ENCODE measurements at places on chromosomes 2 and 18.

- peak; percentile 25 for DNase-seq
Measured at GRCh38 chr2:16664052-16664731, 1.4 kb downstream of the CYRIA start.

DNA sequence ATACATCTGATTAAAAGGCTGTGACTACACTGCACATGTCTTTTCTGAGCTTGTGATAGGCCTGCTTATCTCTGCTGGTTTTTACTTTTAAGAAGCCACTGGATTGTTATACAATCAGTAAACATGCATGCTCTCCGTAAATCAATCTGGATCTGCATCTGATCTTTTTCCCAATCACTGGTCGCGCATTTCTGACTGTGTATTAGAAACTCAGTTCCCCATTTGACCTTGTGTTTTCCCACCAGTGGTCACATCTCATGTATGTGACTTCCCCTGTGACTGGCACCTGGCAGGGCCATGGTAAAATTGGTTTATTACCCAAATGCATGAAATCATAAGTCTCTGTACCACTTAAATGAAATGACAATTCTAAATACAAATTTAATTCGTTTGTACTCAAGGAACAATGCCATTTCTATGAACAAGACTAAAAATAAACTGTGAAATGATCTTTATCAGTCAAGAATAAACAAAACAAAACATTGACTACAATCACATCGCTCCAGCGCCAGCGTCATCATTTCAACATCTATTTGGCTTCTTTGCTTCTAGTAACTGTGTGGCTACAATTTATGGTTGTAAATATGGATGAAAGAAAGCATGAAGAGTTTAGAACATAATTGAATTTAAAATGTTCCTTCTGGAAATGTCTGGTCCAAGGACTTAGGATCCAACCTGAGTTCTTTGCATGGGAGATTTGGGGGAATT is 396.6 kb upstream of the TRIB2 start:
- DNase-seq = no peak

DNA sequence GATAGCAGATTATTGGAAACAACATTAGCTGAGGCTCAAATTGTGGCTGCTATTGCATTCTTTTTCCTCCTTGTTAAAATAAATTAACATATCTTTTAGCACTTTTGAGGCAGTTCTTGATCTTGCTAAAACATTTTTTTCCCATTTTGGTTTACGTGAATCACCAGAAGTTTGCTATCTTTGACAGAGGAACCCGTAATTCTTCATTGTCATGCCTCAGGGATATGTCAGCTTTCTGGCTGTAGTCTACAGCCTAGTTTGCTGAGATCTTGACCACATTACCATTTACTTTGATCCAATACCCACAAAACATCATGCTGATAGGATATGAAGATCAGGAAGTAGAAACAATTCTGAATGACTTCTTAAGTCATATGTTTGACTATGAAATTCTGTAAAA is 25.1 kb upstream of the FANCL start:
- DNase-seq = no peak

GRCh38 chr2:239396881-239397681 is 3.7 kb downstream of the HDAC4 start:
- DNase-seq = peak; percentile 27

DNA sequence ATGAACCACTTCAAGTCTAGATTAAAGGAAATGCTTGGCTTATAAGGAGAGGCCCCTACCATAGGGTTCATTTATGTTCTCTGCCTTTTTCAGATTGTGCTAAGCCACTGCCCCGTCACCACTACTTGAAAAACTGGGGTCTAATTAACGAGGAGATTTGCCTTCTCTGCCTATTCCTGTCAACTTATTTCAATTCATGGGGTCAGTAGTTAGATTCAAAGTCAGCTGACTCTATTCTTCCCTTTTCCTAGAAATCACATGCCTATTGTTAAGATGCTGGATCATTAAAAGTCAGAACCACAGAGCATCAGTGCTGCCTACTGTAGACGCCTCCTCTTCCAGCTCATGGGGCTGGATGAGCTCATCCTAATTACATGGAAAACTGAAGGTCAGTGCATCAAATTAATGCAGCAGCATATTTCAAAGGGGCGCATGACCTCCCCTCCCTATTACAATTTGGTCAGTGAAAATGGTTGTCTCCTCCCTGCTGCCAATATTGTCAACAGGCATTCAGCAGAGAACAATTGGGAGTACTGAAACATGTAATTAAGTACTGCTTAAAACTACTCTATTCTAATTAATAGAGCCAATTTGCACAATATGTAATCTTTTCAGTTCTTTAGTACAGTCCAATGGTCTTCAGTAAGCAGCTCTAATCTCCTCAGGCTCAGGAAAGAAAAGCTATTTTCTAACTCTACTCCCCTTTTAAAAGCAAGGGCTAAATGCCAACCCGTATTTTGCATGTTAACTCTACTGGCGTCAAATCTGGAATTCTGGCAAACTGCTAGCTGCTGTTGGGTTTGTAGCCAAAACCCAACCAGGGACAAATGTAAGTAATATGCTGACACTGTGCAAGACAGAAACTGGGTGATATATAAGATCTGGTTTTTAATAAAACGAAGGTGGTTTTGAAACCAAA is 117.4 kb upstream of the ITGB6 start:
- no peak for DNase-seq

- peak; percentile 7 for DNase-seq
Measured at GRCh38 chr2:77521931-77522470, at the start of gene LRRTM4. Gene LRRTM4, minus strand, starts transcription at chr2:77522376.

DNA sequence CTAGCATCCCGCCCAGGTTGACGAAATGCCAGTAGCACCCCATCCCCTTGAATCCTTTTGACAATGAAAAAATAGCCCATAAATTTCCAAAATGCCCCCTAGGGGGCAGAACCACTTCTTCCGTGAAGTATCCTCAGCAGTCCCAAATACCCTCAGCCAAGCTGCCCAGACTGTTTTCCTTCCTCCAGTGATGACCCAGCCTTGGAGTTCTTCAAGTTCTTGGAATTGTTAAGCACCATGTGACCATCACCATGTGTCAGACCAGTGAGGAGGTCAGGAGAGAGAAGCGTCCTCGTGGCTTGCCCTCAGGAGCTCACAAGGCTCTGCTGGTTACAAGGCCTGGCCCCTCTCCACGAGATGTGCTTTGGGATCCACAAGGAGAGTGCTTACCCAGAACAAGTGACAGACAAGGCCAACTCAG is 1.4 kb upstream of the SLC23A3 start:
- no peak for DNase-seq

DNA sequence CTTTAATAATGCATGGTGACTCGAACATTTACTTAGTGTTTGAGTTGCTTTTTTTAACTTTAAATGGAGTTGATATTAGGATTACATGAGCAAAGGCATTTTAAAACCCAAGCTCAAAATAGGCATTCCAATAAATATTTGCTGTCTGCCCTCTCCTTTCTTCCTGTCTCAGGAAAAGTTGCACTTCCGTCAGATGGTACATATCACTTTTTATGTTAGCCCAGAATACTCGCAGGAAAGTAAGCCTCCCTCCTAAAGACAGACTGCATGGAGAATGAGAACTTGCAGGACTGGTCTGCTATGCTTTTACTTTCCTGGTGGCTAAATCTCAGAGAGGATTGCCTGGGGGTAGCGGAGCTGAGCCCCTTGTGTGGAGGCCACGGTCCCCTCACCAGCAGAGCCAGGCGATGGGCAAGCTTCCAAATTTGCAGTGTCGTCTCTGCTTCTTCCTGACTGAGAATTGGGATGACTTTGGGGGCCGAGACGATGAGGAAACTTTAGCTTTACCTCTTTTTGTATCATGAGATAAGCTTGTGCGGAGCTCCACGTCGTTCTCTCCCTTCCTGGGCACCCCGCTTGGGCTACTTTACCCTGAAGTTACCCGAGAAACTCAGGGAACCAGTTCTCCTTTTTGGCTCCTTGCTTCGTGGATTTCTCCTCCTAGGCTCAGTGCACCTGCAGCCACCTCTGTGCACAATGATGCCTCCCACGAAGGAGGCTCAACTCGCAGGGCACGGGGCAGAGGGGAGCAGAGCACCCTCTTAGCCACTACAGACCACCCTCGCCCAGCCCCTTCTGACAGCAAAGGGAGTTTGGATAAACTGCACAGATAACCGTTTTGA is 223.3 kb downstream of the SH3RF3 start:
- no peak for DNase-seq

DNA sequence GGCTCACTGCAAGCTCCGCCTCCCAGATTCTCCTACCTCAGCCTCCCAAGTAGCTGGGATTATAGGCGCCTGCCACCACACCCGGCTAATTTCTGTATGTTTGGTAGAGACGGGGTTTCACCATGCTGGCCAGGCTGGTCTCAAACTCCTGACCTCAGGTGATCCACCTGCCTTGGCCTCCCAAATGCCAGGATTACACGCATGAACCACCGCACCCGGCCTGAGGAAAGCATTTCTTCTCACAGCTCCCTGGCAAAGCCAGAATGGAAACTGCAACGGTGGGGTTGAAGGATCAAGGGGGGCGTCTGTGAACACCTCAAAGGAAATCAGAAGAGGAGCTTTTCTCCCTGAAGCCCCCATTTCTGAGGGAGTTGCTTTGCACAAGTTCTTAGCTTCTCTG is 11.2 kb upstream of the TEX51 start:
- no peak for DNase-seq

- no peak for DNase-seq
Measured at GRCh38 chr2:168926621-168927386, 25.7 kb downstream of the G6PC2 start.

DNA sequence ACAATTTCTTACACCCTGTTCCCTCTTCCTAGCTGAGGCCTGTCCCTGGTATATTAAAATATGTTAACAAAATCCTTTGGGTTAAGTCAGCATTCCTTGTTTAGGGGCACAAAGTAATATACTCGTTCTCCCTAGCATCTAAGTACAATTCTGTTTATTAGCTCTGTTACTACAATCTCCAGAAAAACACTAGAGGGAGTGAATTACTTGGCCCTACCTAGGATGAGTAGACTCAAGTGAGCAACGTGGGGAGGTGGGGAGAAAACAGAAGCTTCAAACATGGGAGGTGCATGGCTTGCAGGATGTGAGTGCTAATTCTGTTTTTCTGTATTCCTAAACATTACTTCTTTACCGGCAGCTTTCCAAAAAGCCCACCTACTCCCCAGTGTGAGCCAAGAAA is 89.7 kb downstream of the FSIP2 start:
- DNase-seq = no peak

DNA sequence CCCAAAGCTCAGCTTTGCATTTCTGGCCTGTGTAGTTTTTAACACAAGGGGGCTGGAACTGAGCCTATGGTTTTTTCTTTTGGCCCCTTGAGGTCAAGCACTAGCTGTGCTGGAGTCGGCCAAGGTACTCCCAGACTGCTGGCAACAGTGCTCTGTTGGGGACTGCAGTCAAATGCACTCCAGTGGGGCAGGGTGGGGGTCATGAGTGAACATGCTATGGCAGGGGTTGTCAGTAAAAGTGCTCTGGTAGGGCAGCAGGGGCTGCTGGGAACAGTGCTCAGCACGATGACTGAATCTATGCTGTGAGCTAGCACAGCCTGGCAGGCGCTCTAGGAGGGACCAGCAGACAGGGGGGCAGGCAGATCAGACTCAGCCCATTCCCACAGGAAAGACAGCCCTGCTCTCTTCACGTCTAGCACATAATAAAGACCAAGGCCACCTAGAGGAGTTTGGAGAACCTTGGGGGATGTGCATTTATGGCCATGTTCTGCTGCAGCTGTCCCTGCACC is 55.0 kb upstream of the CERS6 start:
- no peak for DNase-seq

DNA sequence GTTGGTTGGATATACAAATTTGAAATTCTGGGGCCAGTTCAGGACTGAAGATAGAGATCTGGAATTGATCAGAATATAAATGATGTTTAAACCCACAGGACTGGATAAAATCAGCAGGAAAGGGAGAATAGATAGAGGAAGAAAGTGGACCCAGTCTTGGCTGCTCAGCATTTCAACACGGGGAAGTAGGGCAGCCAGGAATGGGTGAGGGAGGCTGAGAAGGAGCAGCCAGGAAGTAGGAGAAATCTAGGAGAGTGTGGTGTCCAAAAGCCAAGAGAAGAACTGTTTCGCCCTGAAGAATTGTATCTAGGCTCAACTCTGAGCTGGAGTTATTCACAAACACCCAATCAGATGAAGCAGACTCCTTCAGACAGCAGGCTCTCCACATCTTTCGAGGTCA is 197.9 kb downstream of the CDCA7 start:
- DNase-seq = no peak

DNA sequence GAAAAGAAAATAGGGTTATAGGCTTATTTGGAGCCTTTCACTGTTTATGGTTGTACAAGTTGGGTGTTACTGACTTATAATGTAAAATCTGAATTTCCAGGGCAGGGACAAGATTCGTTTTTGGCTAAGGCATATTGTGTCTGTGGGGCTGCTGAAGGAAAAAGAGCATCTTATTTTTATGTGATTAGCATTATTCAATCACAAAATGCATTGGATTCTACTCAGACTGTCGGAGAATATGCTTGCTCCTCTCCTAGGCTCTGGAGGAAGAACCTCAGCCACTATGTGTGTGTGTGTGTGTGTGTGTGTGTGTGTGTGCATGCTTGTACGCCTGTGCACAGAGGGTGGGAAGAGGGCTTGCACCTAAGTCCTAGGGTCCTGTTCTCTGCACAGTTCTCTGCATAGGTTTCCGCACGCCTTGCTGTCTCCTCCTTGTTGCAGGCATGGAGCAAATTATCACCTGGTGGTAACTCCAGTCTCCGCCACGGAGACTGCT is 44.3 kb downstream of the AGAP1 start:
- no peak for DNase-seq

DNA sequence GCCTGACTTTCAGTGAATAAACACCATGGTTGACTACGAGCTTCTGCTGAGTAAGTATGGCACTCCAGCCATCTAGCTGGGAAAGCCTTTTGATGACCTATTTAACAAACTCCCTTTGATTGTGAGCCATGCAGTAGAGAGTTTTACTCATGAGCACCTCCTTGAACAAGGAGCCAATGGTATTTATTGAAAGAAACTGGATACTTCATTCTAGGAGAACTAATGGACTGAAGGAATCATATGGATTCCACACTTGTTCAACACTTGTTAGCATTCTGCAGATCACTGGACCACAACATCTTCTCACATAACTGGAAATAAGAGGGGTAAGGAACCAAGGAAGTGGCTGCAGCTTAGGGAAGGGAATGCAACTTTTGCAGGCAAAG is 320.9 kb upstream of the ETAA1 start:
- no peak for DNase-seq

DNA sequence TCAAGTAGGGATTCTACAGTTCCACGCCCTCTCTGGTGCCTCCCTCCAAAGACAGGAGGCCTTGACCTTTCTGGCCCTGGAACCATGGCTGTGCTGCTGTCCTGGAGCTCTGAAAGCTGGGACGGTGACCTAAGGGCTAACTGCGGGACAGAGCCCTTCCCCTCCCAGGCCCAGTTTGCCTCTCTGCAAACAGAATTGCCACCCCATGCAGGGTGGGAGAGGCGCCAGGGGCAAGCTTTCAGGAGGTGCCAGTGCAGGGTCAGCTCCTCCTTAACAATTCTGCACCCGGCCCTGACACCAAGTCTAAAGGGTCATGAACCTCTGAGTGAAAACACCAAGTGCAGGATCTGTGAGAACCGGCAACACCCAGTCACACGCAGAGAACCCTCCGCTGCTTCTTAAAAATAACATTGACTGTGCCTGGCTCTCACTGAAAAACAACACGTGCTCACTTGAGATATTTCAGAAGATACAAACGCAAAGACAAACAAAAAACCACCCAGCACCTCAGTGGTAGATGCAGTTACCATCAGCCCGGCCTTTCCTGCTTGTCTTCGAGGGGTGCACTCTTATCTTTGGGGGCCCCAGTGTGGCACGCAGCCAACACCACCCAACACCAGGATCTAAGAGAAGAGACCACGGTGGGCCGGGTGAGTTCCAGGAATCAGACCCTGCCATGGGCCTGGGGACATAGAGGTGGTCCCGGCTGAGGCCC is 1.1 kb upstream of the SNED1 start:
- no peak for DNase-seq

- DNase-seq = no peak
Measured at GRCh38 chr2:150145299-150145692, 342.2 kb downstream of the RND3 start.

All from NCI-H510A (cell line).